ENCODE measurements at places on chromosomes 7 and 10. TPM values are rescaled to one million over a fixed set of nuclear protein-coding genes. Genes with fewer than 3 reads are reported as not detected.
A peak's percentile ranks its signal among the peaks of the same experiment; 100 is the strongest.

DNA sequence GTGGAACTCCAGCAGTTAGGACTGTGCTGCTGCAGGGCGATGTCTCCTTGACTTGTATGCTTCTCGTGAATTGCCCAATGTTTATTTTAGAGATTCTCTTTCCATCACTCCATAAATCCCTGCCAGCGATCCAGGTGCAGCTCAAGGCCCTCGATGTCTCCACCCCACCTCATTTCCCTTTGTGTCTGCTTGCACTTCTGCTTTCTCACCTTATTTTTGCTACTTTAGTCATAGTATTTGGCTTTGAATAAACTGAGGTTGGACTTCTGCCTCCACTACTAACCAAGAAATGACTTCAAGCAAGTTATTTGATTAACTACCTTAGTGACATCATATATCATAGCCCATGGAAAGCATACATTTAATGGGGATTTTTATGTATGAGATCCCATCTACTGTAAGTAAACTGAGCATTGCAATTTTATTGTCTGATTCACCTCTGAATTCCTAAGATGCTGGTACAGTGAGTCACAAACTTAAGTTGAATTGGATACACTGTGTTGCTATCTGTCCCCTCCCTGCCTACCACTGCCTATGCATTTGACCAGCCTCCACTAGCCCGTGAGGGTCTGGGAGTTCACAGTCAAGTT, 255.8 kb downstream of the ABCA13 start:
- no peak for DNase-seq

- no peak for DNase-seq
Measured at GRCh38 chr10:123986736-123987135, 95.1 kb upstream of the CPXM2 start.

- DNase-seq: no peak
Measured at GRCh38 chr10:124722798-124723783, 21.1 kb downstream of the FAM53B start.

- no peak for DNase-seq
Measured at GRCh38 chr7:45574416-45574668, 174 bp downstream of the ADCY1 start.

GRCh38 chr7:150940431-150941102, 37.6 kb downstream of the KCNH2 start:
- DNase-seq: no peak

DNA sequence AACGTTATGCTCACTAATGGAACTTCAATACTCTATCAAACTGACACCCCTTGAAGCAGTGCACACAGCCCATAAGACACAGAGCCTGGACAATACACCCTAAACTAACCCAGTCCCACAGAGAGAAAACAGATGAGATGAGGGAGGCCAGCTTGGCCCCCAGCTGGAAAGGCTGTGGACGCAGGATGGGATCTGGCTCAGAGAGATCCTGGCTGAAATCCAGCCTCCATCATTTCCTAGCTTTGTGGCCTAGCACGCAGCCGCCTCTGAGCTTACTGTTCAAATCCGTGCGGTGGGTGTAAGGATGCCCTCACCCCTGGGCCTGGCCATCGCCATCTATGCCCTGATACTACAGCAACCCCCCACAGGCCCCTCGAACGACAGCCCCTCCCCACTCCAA, 32.7 kb downstream of the SNX8 start:
- no peak for DNase-seq

DNA sequence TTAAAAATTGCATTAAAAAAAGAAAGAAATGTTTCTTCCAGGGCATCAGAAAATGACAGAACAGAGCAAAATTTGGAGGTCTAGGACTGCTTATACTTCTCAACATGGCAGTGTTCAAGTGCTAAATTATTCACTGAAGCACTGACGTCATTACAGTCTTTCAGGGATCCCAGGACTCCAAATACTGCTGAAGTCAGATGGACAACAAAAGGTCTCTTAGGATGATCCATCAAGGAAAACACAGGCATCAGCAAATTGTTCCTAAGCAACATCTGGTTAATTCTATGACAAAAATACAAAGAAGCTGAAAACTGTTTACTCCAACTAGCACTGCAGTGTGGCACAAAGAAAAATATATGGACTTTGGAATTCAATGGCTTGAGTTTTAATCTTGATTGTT, 52.1 kb downstream of the PDK4 start:
- DNase-seq: no peak

DNA sequence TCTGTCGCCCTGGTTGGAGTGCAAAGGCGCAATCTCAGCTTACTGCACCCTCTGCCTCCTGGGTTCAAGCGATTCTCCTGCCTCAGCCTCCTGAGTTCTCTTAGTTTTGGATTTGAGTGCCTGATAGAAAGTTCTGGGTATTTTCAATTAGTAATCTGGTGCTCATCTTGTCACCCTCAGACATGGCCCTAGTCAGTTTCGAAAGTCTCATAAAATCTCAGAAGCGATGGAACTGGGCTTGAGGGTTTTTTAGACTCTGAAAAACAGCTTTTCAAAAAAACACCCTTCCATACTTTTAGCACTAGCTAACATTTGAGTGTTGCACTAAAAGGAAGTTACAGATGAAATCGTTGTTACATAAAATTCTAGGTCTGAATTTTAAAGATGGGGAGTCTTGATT, 9.4 kb upstream of the PIP4K2A start:
- DNase-seq: no peak

DNA sequence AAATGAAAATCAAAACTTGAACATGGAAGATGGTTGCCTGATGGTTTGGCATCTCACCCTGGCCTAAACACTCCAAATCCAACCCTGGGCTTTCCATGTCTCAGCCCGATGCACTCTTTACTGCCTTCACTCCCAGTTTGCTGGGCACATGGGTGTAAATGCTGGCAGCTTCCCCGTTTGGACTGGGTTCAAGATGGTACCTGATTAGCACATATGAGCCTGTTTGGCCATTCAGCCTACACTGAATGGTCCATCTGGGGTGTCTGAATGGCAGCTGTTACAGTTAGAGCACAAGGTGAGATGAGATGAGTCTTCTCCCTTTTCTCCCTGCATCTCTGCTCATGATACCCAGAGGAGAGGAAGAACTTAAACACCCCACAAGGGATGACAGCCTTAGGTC, 37.1 kb downstream of the ATXN7L1 start:
- no peak for DNase-seq

GRCh38 chr7:132296820-132297219, 279.4 kb downstream of the PLXNA4 start:
- DNase-seq: no peak

DNA sequence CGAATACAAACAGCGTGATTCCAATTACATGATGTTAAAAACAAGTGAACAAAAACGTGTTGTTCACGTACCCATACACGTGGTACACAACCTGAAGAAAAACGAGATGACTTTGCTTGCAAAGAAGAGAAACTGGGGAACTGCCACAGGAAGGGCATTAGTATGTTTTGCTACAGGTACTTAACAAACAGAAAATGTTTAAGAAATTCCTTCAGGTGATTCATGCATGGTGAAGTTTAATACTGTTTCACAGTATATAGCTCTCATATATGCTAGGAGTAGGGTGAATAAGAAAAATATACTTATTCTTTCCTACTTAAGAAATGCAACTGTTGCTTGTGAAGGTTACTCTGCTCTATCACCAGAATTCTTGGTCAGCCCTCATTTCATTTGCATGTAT, 9.8 kb downstream of the SEC61G start:
- DNase-seq: no peak

- DNase-seq: no peak
Measured at GRCh38 chr10:15813415-15813814, 46.9 kb downstream of the MINDY3 start.

GRCh38 chr7:69996121-69996520, 397.8 kb downstream of the AUTS2 start:
- no peak for DNase-seq

GRCh38 chr10:11898372-11899066, 75.4 kb downstream of the PROSER2 start:
- peak; percentile 11 for DNase-seq

DNA sequence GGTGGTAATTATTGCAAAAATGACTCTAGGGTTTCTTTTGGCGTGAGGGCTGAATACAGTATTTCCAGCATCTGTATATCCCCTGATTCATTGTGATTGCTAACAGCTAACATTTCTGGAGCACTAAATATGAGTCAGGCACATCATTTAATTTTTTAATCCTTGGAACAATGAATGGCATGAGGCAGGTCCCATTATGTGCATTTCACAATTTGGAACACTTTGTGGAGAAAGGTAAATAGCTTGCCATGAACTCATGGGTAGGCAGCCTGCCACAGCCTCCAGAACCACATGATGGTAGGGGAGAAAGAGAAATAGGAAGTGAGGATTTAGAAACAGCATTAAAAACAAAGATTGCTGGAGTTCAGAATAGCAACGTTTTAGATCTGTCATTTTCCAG, 1.7 kb downstream of the NPTX2 start:
- no peak for DNase-seq

The ATOH7 gene
- not detected for total RNA-seq

The LRRC18 gene
- total RNA-seq: 0.32 TPM

The CYP26C1 gene
- total RNA-seq: not detected

The ZNF518A gene
- 101 TPM for total RNA-seq

The ZCWPW1 gene
- 4.2 TPM for total RNA-seq

The ATP6V0A4 gene
- 0.37 TPM for total RNA-seq

The ANKRD22 gene
- total RNA-seq: 5.0 TPM

Measured in urinary bladder (tissue), 4 donors.